ENCODE measurements at places on chromosomes 1 and 21.
A peak's percentile ranks its signal among the peaks of the same experiment; 100 is the strongest.

DNA sequence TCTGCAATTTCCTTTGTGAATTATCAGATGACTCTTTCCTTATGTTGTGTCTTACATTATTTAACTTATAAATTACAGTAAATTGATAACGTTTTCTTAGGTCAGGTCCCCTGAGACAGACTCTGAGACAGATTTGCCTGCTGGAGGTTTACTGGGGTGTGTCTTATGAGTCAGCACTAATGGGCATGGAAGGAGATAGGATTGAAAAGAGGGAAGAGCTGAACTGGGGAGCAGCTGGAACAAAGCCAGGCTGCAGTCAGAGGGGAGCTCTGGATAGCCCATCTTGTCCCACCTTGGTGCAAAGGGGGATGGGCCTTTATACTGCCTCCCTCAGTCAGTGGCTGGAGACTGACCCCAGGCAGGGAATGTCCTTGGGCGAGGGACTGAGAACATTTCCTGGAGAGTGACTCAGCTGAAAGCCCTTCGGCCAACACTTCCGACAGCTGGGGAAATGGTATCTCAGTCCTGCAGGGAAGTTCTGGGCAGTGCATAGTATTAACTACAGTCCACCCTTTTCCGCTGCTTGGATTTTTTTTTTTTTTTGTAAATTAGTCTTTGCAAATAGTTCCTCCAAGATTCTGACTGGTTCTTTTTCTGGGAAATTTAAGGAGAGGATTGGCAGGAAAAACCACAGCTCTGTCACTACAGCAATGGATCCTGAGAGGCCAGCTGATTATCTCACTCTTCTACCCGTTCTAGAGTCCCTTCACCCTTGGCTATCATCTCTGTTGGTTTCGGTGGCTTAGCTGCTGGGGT lies 39.1 kb upstream of the CDC42BPA start:
- peak; percentile 79 for DNase-seq

- DNase-seq: peak; percentile 41
These were observed 166.7 kb downstream of the ADGRL4 start for GRCh38 chr1:78839704-78840277.

DNA sequence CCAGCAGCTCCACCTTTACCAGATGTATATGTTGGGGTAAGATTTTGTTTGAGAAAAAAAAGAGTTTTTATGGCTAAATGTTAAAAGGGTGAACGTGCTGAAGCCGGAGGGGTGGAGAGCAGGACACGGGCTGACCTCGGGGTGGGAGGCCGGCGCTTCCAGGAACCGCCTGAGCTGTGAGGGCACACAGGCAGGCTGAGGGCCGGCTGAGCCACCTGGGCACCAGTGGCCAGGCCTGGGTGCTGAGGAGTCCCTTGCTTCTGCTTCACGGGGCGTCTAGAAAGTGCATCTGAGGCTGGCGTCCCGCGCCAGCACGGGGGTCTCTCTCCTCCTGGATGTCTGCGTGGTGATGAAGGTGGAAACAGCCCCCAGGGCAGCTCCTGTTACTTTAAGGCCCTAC lies 33.6 kb upstream of the ADARB1 start:
- DNase-seq: no peak

GRCh38 chr1:26686795-26687194 lies 9.0 kb upstream of the ARID1A start:
- DNase-seq: peak; percentile 67

- peak; percentile 28 for DNase-seq
These were observed 30.6 kb upstream of the KCNE2 start for GRCh38 chr21:34333121-34333739.

DNA sequence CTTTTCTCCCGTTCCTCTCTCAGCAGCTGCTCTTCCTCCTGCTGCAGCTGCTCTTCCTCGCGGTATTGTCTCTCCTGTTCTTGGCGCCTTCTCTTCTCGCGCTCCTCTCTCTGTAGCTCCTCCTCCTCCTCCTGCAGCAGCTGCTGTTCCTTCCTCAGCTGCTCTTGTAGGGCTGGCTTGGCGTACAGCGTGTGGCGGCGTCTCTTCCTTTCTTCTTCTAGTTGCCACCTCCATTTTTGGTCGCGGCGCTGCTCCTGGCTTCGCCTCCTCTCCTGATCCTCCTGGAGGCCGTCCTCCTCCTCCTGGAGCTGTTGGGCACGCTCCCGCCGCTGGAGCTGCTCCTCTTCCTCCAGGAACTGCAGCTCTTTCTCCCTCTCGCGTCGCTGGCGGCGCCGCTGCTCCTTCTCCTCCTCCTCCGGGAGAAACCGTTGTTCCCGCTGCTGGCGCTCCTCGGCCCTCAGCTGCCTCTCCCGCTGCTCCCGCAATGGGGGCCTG lies 4.8 kb downstream of the TCHH start:
- DNase-seq: peak; percentile 27

- DNase-seq: no peak
These were observed 40.5 kb downstream of the AMY1C start for GRCh38 chr1:103790172-103790571.

- peak; percentile 92 for DNase-seq
These were observed 1.7 kb downstream of the CLDN14 start for GRCh38 chr21:36478207-36478701.

GRCh38 chr21:36703626-36704280 lies 4.8 kb downstream of the SIM2 start:
- no peak for DNase-seq

DNA sequence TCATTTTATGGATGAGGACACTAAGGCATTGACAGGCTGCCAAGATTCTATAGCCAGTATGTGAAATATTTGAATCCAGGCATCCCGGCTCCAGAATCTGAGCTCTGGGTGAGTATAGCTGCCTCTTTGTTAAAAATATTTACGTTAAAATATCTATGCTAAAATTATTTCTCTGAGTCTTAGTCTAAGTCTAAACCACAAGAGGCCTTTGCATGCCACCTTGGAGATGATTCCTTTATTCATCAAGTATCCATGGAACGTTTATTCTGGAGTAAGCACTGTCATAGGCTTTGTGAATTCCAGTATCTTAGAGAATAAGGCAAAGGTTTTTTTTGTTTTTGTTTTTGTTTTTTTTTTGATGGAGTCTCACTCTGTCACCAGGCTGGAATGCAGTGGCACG lies 116.4 kb downstream of the GREM2 start:
- no peak for DNase-seq

DNA sequence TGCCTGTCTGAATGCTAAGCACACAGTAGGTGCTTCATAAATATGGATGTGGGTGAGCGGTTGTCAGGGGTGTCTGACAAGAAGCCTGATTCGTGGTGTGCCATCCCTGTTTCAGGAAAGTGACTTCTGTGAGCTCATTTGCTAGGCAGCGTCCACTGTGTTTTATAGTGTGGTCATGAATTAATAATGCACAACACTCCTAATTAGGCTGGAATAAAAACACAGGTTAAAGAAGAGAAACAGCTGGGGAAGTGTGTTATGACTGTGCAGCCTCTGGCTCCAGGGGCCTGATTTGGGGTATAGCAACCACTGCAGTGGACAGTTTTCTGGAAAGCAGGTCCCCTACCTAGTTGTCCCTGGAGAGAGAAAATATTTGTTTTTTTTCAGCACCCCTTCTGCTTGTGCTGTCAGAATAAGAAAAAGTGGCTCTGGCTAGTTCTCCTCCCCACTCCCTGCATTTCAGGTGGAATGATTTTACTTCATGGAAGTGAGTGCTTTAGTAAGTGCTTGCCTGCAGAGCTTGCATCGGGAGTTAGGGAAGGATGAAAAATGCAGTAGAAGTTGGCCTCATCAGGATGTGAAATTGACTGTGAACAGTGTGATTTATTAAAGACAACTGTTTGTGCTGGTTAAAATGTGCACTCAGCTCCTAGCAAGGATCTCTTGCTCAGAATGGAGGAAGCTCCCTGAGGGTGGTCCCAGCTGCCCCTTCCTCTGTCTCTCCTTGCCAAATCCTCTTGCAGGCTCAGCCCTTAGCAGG lies 333.8 kb downstream of the HHAT start:
- DNase-seq: no peak

DNA sequence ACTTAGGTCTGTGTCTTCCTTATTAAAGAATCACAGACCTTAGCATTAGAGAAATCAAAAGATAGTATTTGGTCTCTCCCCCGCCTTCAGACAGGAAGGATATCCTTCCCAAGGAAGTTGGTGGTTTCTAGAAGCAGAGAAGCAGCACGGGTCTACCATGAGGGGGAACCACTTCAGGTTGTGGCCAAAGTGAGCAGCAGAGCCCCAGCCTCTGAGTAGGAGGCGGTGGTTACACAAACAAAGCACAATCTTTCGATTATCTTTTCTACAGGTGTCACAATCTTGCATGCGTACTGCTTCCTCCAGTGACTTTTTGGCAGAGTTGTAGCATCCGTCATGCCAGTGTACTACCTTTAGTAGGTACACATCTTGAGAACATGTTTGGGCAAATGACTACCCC lies 8.8 kb downstream of the PGLYRP4 start:
- DNase-seq: no peak

- peak; percentile 27 for DNase-seq
These were observed 24.0 kb upstream of the CPT2 start for GRCh38 chr1:53172426-53173128.

- peak; percentile 51 for DNase-seq
These were observed 138.4 kb downstream of the NOS1AP start for GRCh38 chr1:162207862-162208261.

DNA sequence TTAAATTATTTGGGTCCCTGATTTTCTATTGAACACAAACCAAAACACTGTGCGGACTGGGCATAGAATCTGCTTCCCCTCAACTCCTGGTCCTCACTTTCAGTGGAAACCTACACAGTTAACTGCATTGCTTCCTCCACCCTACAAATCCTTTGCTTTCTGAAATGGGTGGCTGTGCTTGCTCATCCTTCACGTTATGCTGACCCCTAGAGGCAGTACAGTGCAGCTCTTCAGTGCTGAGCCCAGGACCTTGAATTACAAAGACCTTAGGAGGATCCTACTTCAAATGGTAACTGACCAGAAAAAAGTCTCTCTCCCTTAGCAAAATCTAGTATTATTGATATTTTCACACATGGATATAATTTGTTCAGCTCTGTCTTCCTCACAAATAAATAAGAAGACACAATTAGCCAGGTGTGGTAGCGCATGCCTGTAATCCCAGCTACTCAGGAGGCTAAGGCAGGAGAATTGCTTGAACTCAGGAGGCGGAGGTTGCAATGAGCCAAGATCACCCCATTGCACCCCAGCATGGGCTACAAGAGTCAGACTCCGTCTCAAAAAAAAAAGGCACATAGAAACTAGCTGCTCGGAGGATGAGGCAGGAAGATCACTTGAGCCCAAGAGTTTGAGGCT lies 63.4 kb upstream of the L1TD1 start:
- peak; percentile 62 for DNase-seq

- DNase-seq: peak; percentile 85
These were observed 11.0 kb downstream of the PLEKHA6 start for GRCh38 chr1:204348722-204349121.

- DNase-seq: peak; percentile 40
These were observed 94.3 kb downstream of the ADGRL4 start for GRCh38 chr1:78911956-78912880.

DNA sequence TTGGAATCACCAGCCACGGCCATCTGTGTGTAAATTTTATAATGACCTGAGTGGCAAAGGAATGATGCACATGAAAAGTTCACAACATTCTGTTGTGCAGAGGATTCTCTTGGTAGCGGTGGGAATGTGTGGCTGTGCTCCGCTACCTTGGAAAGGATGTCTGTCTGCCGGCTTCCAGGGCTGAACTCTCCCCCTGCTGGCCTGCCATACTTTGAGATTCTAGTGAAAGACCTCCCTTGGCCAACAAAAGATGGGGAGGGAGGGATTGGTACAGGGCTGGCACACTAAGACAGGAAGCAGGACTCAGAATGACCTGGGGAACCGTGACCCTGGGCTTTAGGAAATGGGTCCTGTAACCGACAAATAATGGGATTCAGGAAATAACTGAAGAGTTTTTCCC lies 194.5 kb upstream of the PLD5 start:
- no peak for DNase-seq

- DNase-seq: no peak
These were observed 3.3 kb downstream of the ALDH9A1 start for GRCh38 chr1:165695031-165695430.

- no peak for DNase-seq
These were observed 40.8 kb downstream of the DSTYK start for GRCh38 chr1:205170532-205171269.

DNA sequence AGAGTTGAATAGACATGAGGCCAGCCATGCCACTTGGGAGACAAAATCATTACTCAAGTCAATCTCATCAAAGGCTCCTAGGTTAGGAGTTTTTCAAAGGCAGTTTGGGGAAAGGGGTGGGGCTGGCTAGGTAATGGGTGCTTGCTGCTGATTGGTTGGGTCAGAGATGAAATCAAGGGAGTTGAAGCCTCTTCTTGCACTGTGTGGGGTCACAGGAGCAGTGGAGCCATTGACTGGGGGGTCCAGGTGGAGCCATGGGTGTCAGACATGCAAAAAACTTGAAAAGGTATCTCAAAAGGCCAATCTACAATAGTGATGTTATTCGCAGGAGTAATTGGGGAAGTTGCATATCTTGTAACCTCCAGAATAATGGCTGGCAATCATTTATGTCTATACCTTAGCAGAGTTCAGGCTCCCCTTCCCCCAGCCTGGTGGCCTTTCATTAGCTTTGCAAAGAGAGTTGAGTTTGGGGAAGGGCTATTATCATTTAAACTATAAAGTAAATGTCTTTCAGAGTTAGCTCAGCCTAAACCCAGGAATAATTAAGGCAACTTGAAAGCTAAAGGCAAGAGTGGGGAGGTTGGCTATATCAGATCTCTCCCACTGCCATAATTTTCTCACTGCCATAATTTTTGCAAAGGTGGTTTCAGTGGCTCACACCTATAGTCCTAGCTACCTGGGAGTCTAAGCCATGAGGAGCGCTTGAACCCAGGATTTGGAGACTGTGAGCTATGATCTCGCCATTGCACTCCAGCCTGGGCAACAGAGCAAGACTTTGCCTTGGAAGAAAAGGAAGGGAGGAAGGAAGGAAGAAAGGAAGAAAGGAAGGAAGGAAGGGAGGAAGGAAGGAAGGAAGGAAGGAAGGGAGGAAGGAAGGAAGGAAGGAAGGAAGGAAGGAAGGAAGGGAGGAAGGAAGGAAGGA lies 7.8 kb upstream of the PINK1 start:
- DNase-seq: no peak

DNA sequence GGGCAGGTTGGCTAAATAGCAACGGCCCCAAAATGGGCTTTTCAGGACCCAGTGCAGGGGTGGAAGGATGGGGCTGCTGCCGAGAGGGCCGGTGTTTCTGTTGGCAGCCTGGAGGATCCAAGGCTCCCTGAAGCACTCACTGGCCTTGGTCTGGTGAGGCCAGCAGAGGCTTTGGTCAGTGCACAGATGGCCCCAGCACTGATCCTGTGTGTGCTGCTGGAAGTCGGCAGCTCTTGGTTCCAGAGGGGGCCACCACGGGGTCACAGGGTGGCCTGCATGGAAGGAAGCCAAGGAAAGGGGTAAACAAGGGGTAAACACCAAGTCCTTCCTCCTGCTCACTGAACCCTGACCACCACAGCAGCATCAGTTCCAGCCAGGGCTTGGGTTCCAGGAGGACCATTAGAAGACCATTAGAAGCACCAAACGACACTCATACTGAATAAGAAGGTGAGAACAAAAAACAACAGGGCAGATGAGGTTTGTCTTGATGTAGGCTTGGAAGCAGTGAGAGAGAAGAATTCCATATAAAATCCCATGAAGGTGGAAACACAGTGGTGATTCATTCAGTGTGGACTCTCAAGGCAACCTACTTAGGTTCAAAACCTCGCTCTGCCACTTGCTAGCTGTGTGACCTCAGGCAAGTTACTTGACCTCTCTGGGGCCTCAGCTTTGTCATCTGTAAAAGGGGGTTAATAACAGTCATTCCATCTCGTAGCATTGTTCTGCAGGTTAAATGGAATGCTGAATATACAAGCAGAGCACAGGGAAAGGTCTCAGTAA lies 184.5 kb downstream of the RUNX1 start:
- DNase-seq: no peak

GRCh38 chr1:32239790-32240139 lies 7.3 kb upstream of the FAM167B start:
- no peak for DNase-seq
